ENCODE measurements at places on chromosomes 13 and 19. TPM values are rescaled to one million over a fixed set of nuclear protein-coding genes. Genes with fewer than 3 reads are reported as not detected.

Gene URAD
- total RNA-seq = not detected

Gene ZNF738
- 268 TPM for total RNA-seq

Gene SYDE1
- 8.0 TPM for total RNA-seq

Gene ZNF44
- total RNA-seq = 7.3 TPM

Gene ZNF585A
- 9.9 TPM for total RNA-seq

Gene TUBA3C
- total RNA-seq = not detected

Gene NLRP5
- not detected for total RNA-seq

Gene ZNF665
- total RNA-seq = 9.4 TPM

Gene ANKRD24
- total RNA-seq = 0.15 TPM

Gene CLDN10
- total RNA-seq = 22.8 TPM

Gene FGF9
- 2.4 TPM for total RNA-seq

Gene AXL
- 45.6 TPM for total RNA-seq

Gene SYNE4
- 10.9 TPM for total RNA-seq

Gene SPACA6
- total RNA-seq = 12.0 TPM

Gene PEAK3
- not detected for total RNA-seq

Gene CAMSAP3
- total RNA-seq = 15.6 TPM

Gene EPSTI1
- total RNA-seq = 1.0 TPM

Gene ZBTB45
- 2.2 TPM for total RNA-seq

Gene RASAL3
- total RNA-seq = not detected

Gene SLC35E1
- total RNA-seq = 24.8 TPM

Gene MBD3L2
- total RNA-seq = not detected

Gene ZFP30
- 39.6 TPM for total RNA-seq

Gene TCF3
- 332 TPM for total RNA-seq

Gene CLC
- not detected for total RNA-seq

Gene TTC9B
- total RNA-seq = not detected
